Suppressor macrophage (primary cell): ENCODE measurements at places on chromosomes 4 and X.
A peak's percentile ranks its signal among the peaks of the same experiment; 100 is the strongest.

- DNase-seq: no peak
Measured at GRCh38 chr4:176563591-176563990, 229.1 kb downstream of the VEGFC start.

GRCh38 chrX:48451708-48452107, 18.4 kb downstream of the SLC38A5 start:
- DNase-seq: no peak

DNA sequence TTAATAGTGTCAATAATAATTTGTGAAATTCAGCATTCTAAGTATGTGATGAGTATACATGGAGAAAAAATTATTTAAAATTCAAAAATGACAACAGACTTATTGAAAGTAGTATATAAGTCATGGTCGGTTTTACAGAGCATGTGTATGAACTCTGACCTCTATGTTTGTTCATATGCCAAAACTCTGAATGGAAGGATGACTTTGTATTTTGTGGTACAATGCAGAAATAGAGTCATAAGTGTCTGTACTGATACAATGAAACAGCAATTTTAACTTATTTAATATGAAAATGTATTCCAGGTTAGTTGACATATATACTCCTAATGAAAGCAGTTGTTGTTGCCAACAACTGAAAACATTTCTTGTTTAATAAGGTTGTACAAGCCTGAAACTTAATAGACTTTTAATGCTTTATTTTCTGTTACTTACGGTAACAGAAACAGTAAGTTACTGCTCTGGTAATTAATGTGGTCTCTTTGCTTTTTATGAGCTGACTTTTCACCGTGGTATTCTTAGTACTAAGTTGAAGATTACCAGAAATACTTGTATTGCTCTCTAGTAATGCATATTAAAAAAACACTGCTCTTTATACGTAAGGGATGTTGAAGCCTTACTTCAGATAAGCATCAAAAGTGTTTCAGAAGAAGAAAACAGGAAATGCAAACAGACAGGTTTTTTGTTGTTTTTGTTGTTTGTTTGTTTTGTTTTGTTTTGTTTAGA, 1.9 kb downstream of the UBE2K start:
- peak; percentile 11 for DNase-seq

- DNase-seq: no peak
Measured at GRCh38 chr4:19438233-19438632, 813.5 kb upstream of the SLIT2 start.
